Left kidney (tissue), 8 donors: ENCODE measurements at places on chromosomes 6 and 20.

- no peak for DNase-seq
Observed at GRCh38 chr6:44828780-44829179, 441.3 kb downstream of the CDC5L start.

GRCh38 chr20:9807136-9807535 lies 31.7 kb downstream of the PAK5 start:
- DNase-seq = no peak

DNA sequence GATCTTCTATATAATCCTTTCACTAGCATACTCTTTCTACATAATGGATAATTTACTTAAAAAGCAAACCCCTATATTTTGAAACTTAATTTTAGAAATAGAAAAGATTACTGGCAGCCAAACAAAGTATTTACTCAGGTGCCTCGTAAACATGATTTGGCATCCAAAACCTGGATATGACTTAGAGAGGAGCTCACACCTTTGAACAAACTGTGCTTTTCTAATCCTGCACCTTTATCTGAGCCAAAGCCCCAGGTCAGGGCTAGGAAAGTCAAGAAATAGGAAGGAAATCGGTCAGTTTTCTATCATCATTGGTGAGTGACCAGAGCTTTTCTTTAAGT lies 170.9 kb downstream of the PHF3 start:
- no peak for DNase-seq

- DNase-seq = no peak
Observed at GRCh38 chr20:54075322-54075721, 4.9 kb upstream of the BCAS1 start.

- no peak for DNase-seq
Observed at GRCh38 chr6:14905201-14905600, 340.7 kb upstream of the JARID2 start.
